Activated T-helper 1 cell treated with anti-CD3 and anti-CD28 coated beads, Interleukin-2, amount 50 U/mL, for 16 hours (primary cell): ENCODE measurements at places on chromosomes 3 and 15.

DNA sequence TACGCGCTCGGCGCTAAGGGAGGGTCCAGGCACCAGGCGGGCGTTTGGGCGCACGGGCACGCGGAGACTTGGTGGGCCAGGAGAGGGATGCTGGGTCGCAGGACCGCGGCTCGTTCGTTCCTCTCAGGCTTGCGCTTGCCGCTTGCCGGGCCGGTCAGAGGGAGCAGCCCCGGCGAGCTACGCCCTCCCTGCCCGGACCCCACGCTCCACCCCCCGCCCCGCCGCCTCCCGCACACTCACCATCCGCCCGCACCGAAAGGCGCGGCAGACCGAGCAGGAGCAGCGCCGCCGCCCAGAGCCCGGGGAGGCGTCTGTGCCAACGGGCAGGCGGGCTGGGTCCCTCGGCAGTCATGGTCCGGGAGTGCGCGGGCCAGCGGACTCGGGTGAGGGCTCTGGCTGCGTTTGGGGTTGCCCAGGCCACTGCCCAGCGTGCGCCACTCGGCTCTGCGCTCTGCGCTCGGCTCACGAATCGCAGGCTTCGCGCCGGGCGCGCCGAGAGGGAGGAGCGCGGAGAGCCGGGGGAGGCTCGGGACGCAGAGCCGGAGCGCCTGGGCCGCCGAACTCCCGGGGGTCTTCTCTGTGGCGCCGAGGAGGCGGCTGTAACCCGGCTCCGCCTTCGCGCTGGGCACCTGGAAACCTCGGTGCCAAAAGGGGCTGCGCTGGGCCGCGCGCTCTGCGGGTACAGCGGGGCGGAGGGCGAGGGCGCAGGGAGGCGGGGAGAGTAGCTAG, at the start of gene SUSD5:
Gene SUSD5, minus strand, starts transcription at position 365 of the 729 bp plus-strand sequence. Its CDS starts 13 bp downstream, at position 352.
- no peak for DNase-seq

DNA sequence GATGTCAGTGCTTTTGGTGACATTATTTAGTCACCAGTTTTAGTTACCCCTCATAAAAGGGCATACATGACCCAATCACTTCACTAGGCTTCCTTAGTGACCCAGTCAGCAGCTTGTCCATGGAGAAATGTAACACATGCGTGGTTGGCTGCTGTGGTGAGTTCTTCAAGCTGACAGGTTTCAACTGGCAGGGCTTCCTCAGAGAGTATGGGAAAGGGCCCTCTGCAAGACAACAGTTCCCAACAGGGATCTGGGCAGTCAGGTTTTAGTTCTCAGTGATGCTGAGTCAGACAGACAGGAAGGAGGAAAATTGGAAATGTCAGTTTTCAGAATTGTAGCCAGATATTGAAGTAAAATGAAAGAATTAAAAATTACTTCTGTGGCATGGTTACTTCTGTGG, 282.5 kb downstream of the TBL1XR1 start:
- no peak for DNase-seq

DNA sequence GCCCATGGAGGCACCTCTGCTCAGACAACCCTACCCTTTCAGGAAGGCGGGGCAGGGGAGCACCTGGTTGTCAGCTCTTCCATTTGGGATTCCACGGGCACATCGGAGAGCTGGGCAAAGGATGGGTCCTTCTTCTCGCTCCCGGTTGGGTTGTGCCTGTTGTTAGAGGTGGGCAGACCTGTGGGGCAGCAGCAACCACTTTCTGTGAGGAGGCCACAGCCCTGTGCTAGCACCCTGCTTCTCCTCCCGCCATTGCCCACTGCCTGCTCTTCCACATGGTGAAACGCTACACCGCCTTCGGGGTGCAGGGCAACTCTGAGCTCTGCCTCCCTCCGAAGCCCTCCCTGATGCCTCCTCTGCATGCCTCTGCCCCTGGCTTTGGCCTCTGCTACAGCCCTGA, 7.0 kb upstream of the HHATL start:
- no peak for DNase-seq

DNA sequence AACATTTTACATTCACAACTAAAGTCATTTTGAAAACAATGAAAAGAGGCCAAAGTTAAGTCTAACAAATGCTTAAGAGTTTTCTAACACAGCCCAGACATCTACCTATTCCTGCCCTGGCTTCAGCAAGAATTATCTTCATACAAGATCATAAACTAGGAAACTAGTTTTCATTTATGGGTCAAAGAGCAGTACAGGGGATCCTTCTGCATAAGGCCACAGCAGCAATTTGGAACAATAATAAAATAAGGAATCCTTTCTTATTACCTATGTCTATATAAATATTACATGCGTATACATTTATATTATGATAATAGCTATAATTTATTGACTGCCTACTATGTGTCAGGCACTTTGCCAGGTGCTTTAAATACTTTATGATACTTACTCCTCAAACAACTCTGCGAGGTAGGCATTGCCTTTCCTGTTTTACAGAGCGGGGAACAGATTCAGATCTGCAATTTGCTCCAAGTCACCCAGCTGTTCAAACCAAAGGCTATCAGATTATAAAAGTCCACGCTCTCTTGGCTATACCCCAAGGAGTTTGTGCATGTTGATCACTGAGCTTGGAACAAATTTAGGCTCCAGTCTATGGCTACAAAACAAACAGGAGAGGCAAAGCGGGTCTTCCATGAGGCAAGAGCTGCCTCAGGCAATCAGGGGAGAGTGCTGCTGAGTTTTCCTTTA, 196.4 kb downstream of the RORA start:
- no peak for DNase-seq

DNA sequence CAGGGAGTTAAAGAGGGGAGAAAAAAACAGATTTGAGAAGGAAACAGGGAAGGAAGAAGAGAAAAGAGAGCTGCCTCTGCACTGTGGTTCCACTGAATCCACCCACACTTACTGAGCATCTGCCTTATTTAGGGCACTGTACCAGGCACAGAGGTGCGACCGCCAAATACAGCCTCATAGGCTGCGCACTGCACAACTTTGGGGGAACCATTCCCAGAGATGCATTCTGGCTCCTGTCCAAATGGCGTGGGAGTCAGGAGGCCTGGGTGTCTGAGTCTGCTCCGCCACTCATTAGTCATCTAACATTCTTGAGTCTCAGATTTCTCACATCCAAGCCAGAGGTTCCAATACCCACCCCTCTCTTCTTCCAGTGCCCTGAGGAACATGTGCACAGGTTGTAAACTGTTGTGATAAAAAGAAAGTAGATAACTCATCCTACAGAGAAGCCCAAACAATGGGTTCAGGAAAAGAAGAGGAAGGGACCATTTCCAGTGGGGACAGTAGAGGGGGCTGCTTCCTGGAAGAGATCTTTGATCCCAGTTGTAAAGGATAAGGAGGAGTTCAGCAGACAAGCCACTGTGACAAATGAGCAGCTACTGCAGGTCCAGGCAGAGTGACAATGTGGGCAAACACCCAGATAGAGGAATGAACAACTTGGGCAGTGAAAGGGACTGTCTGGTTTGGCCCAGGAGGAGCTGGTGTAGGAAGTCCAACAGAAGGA, 254.6 kb downstream of the UACA start:
- DNase-seq, result no peak

DNA sequence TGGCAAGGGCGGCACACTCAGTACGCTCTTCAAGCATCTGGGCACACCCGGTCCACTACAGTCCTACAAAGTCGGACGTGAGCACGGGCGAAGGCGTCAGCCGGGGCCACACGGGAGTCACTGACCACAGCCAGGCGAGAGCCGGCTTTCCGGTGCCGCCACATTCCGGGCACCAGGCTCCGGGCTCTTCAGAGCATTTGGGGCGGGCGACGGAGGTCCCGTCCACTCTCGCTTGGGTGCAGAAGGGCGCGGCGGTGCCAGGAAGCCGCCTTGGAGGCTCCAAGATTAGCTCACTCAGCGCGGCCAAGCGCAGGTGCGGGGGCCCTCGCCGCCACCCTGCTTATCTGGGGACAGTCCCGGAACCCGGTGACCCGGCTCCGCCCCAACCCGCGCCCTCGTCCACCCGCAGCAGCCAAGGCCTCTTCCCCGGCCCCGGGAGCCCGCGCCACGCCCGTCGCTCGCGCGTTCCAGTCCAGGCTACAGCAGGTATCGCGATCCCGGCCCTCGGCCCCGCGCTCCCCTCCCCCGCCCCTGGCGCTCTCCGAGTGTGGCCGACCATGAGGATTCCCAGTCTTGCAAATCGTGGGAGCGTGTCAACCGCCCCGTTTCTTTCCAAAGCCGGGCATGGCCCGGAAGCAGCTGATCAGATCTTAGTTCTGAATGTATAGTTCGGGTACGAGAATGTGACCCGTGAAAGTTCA, at the start of gene ADPRH:
Gene ADPRH, plus strand, starts transcription at position 127 of the 701 bp plus-strand sequence. CDS start 2,678 bp downstream, outside the sequence.
- peak; percentile 18 for DNase-seq

DNA sequence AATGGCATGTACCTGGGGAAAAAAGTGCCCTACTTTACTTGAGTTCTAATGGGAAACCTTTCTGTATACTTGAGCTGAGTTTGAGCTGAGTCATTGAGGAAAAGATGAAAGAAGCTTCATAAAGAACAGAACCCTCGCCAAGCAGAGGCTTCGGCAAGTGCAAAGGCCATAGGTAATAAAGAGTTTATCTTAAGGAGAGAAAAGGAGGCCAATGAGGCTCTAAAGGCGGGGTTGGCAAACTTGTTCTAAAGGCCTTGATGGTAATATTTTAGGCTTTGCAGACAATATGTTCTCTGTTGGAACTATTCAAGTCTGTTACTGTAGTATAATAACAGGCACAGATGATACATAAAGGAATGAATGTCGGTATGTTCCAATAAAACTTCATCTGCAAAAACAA, 17.6 kb upstream of the TRAT1 start:
- no peak for DNase-seq

DNA sequence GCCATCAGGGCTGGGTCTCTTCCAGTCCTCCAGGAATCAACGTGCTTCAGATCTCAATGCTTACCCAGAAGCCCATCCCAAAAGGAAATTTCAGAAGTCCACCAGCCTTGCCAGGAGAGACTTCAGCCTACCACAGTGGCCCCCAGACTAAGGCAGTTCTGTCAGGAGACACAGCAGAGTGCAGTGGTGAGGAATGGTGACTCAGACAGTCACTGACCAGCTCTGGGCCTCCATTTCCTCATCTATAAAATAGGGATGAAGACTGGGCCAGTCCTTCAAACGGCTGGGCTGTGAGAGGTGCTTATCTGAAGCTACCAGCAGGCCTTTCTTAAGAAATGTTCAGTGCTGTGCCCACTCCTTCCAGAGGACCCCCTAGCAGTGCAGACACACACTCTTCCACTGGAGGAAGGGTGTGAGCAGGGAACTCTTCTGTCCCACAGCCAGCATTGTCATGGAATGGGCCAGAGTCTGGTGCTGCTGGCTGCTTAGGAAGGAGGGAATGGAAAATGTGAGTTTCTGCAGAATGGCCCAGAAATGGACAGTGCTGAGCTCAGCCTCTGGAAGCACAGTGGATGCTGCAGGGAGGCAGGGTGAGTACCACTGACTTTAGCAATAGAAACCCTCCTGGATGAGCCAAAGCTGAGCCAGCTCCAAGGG, 41.6 kb upstream of the DUSP7 start:
- no peak for DNase-seq

DNA sequence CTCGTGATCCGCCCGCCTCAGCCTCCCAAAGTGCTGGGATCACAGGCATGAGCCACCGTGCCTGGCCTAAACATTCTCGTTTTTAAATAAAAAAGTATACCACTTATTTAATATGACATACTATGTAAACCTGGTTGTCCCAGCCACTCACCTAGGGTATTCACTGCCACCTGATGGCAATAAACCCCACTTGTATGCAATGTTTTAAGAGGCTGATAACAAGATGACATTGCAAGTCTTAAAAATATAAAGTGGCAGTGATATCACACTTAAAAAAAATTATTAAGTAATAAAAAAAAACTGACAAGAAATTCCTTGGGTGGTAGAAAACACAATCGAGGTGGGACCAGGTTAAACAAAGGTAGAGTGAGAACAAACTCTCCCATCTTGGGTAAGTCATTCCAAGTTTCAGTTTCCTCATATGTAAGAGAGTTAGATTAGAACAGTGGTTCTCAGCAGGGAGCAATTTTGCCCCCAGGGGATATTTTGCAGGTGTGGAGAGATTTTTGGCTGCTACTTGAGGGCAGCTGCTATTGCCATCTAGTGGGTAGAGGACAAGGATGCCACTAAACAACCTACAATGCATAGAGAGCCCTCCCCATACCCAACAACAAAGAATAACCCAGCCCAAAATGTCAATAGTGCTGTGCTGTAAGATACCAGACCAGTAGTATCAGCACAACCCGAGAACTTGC, 14.5 kb downstream of the ARF4 start:
- DNase-seq, result no peak

DNA sequence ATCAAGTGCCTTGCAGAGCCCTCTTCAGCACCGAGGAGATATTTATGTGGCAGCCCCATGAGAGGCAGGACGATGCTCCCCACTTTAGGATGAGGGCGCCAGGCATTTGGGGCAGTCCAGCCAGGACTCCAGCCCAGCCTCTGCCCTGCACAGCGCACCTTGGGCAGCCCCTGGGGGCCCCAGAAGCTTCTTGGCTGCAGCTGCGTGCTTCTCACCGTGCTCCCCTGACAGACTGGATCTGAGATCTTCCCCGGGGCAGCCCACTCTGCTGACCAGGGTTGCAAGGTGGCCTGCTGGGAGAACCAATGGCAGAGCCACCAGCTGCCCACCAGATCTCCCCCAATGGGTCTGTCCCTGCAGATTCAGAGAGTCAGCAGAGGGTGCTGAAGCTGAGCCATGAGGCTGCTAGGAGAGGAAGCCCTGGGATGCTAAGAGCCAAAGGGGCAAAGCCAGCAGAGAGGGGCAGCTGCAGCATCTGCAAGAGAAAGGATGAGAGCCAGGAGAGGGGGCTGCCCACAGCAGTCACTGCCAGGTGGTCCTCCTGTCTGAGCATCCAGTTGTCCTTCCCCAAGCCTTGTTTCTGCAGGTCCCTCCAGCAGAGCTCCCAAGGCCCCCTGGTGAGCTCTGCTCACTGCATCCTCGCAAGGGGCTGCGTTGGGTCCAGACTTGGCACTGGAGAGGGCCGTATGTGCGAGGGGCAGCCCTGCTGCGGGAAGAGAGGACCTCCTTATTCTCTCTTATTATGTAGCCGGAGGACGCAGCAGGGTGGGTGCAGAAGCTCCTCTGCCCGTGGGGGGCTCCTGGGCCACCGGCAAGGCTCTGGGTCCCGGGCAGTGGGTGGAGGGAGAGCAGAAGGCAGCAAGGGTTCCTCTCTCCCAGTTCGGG, 14.7 kb upstream of the KLF13 start:
- no peak for DNase-seq

DNA sequence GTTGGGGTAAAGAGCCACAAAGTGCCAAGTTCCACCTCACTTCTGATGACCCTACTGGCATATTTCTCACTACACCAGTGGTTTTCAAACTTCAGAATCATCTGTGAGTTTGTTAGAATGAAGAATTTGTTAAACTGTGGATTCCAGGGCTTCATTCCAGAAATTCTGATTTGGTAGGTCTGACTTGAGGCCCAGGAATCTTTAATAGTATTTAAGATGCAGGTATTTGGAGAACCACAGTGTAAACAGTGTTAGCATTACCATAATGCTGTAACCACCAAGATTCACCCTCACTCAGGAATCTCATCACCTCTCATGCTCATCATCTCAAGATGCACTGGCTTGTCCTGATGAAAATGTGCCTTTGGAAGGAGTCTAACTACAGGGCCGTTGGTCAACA, 6.0 kb downstream of the KCNMB3 start:
- DNase-seq, result no peak
